Lower leg skin (tissue), 4 donors: ENCODE measurements at places on chromosomes 3 and 15.

- no peak for DNase-seq
Measured at GRCh38 chr3:168877899-168878298, 782.2 kb upstream of the GOLIM4 start.

- DNase-seq: peak; percentile 68
Measured at GRCh38 chr15:69742361-69742760, 289.7 kb downstream of the RPLP1 start.

DNA sequence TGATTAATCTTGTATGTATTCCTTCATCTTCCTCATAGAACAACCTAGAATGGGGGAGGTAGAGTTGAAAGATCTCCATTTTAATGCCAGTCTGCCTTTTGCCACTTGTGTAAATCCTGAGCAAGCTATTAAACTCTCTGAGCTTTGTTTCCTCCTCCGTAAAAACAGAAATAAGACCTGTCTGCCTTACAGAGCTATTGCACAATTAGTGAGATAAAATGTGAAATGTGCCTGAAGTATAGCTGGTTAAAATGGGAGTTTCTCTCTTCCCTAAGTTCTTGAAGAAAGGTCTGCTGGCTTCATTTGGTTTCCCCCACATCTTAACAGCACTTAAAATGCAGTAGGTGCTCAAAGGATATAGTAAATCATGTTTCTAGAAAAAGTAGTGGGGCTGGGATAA is 19.0 kb downstream of the ALDH1A2 start:
- DNase-seq: no peak

GRCh38 chr3:180720012-180720411 is 40.7 kb upstream of the CCDC39 start:
- no peak for DNase-seq

GRCh38 chr15:98842192-98842972 is 165.2 kb downstream of the PGPEP1L start:
- no peak for DNase-seq

DNA sequence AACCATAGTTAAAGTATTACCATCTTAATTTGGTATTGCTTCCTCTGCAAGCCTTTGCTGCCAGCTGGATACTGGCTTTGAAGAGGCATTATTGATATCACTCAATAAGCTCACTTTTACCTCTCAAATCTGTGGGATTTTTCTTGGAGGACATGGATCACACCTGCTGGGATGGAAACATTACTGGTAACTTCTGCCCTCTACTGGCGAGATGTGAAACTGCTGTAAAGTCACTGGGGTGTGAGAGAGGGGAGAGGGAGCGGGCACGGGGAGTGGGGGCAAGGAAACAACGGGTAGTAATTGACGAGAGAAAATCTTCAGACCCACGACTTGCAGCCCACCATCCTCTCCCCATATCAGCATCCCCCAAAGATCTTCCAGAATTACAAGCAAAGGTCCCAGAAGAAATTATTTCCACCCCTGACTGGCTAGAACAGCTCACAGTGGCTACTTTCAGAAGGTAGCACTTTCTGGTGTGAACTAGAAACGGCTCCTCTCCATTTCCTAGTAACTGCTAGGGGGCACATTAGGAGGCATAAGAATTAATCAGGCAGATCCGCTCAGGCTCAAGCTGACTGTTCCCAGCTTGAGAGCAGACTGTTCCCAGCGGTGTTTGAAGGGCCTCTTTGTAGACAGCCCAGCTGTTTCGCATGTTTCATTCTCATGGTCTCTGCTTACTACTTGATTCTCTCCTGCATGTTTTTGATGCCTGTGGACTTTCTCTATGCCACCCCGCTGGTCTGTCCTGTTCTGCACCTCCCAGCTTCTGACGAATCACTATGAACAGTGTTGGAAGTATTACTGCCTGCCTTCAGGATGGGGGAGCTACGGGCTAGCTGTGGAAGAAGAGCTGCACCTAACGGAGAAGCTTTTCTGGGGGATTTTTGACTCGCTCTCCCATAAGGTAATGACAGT is 230.4 kb upstream of the CHRM5 start:
- no peak for DNase-seq
